Stimulated activated CD8-positive, alpha-beta memory T cell treated with anti-CD3 and anti-CD28 coated beads, Interleukin-4, amount 100 ng/mL, for 24 hours (primary cell): ENCODE measurements at places on chromosomes 1 and 21.

DNA sequence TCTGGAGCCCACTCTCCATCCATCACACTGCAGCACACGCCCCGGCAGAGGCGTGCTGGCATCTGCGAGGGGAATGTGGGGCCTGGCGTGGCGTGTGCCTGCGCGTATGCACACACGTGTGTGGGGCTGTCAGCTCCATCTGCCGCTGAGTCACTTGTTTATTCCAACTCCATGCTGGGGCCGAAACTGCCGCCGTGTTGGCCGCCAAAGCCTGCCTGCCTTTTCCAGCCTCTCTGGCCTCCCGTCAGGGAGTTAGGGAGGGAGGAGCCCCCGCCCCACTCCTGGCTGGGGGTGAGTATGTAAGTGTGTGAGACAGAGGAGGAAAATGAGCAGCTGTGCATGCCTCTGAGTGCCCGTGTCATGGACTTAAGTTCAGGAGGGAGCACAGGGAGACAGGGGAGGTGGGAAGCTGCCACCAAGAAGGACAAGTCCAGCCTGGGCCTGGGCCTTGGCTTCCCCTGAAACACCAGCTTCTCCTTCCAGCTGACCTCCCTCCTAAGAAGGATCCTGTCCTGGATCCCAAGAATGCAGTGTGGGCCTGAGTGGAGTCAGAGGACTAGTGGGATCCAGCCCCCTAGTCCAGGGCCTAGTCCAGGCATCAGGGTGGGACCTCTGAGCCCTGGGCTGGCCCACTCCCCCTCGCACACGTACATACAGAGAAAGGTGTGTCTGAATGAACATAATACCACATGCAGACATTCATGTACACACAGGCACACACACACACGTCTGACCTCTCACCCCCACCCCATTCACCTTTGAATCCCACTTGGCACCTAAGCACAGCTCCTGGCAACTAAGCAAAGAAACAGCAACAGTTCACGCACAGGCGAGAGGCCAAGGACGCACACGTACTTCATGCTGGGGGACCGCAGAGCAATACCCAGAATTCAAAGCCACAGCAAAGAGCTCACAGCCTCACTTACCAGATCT lies 24.7 kb downstream of the MEF2D start:
- DNase-seq: no peak

DNA sequence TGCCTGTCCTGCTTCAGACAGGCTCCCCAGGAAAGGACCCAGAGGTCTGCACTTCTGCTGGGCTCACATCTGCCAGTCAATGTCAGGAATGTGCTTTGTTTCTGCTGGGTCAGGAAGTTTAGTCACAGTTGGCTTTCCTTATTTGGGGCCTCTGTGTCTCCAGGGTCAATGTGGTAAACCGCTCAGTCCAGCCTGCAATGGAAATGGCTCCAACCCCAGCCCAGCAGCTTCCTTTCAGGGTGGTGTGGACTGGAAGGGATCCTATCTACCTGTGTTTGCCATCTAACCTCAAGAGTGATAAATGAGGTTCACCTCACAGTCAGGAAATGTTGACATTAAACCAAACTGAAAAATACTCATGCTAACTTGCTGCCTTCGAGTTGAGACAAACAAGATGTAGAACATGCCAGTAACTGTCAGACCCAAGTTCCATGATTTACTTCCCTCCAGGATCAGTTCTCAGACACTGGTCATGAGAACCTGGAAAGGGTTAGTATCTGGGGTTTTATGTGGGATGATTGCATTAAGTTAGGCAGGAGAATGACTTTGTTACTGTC lies 20.3 kb downstream of the ENO1 start:
- DNase-seq: no peak

DNA sequence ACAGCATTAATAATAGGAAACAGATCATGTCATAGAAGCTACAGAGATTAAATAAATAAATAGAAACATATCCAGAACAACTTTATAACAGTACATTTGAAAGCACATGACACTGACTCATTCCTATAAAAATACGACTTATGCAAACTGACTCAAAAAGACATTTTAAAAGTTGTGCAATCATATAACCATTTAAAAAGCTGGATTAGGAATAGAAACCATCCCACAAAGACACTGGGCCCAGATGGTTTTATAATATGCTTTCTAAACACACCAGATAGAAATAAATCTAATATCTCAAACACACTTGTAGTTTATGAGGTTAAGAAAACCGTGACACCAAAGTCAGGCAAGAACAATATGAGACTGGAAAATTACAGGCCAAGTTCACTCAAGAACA lies 47.6 kb downstream of the MATN1 start:
- DNase-seq: no peak

DNA sequence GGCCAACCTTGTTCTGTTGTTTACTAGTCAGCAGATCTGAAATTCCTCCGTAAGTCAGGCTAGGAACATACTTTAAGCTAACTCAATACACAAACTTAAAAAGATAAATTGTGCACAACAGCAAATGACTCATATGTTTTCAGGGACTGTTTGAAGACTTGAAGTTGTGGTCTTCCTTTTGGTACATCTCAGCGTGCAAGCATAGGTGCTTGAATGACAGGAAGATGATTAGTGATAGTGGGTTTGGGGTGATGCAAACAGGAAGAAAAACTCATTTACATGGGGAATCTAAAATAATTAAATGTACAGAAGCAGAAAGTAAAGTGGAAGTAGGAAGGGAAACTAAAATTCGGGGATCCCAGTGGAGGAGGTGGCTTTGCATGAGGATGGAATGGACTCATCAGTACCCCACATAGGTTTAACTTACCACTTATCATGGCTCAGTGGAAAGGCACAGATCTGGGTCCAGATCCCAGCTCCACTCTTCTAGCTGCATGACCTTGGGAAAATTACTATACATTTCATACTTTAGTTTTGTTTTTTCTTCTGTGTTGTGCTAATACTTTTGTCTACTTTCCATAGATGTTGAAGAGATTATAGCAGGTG lies 122.3 kb downstream of the XCL2 start:
- no peak for DNase-seq

DNA sequence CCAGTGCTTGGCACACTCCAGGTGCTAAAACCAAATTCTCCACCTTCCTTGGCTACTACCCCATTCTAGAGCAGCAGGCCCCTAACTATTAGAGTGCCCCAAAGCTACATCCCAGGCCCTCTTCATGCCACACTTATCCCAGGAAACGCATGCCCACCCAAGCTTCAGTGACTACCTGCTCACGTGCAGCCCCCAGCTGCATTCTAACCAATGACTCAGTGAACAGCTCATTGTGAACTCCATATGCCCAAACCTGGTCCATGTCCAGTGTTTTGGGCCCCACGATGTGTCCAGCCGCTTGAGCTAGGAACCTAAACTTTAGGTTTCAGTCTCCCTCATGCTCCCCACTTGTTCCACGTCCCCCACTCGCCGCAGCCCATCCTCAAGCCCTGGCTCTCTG lies 41.5 kb downstream of the NKAIN1 start:
- DNase-seq: no peak

GRCh38 chr1:27031235-27032118 lies 18.8 kb upstream of the TENT5B start:
- DNase-seq: no peak

GRCh38 chr1:188988589-188988988 lies 1489.1 kb downstream of the BRINP3 start:
- no peak for DNase-seq

GRCh38 chr1:54297596-54298283 lies 97.8 kb downstream of the MRPL37 start:
- no peak for DNase-seq

DNA sequence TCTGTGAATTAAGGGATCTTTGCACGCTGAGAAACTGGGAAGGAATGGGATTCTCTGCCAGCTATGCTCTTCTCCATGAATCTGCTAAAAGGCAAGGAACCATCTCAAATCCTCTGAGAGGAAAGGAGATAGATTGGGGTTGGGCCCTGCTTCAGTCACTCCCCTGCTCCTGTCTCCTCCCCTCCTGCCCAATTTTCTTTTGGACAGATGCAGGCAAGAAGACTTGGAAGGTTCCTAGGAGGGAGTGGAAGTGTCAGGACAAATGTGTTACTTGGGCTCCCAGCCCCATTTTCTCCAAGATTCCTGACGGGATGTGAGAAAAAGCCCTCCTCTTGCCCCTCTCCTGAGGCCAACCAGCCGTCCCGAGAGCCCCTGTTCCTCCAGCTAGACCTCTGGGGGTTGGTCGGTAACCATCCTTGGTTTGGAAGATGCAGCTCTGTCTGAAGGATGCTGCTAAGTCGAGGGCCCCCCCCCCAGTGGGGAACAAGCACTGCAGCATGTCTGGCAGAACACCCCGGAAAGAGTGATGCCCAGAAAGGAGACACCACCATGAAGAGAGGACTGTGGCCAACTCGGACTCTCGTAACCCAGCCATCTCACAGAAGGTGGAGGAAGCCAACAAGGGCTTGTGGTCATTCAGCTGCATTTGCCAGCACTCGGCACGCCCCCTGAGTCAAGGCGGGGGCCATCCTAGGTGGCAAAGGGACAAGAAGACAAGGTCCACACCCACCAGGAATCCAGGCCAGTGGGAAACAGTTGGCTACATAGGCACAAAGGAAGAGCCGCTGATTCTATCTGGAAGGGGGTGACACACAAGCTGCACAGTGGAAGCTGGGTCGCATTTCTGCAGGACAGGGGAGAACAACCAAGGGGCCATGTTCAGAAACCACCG lies 43.7 kb downstream of the CDK18 start:
- no peak for DNase-seq

DNA sequence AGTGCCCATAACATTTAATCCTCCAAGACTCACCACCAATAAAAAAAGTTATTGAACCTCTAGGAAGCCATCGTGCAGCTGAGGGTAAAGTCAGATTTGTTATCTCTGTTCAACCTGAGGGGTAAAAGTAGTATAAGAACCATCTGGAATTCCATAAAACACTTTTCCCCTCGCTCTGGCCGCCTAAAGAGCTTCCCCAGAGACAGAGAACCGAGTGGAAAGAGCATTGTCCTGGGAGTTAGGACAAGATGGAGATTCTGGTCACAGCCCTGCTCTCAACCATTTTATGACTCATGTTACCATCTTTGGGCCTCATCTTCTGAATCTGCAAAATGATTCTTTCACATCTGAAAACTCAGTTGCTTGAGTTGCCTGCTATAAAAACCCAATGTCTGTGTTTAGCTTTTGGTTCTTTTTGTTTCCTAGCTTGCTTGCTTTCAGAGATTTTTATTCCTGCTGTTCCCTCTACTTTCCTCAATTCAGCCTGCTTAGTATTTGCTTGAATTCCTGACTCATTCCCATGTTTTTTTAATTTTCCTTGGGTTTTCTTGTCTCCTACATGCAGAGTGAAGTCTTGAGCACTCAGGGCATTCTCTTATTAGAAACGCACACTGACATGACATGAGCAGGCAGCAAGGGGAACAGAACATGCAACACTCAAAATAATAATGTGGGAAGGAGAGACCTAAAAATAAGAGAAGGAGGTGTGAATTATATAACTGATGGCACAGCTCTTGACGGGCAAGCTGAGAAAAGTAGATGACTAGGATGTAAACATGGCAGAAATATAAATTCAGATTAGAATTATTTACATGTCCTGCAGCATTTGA lies 1.7 kb downstream of the EPHX4 start:
- DNase-seq: no peak

GRCh38 chr21:42413500-42413899 lies 9.8 kb downstream of the UBASH3A start:
- no peak for DNase-seq
